ENCODE measurements at places on chromosomes 6 and 20. TPM values are rescaled to one million over a fixed set of nuclear protein-coding genes. Genes with fewer than 3 reads are reported as not detected.

Gene PCED1A
- 58.1 TPM for total RNA-seq

Gene RAB44
- total RNA-seq: 0.14 TPM

- no peak overlapping the region for H3K4me3 ChIP-seq
- H3K36me3 ChIP-seq: no peaks in the 10 kb centered on the region
- H3K4me1 ChIP-seq: no peaks in the 10 kb centered on the region
- no peak overlapping the region for H3K27ac ChIP-seq
- no peak for DNase-seq
Measured at GRCh38 chr6:90078513-90079289, 184.4 kb downstream of the GJA10 start.

DNA sequence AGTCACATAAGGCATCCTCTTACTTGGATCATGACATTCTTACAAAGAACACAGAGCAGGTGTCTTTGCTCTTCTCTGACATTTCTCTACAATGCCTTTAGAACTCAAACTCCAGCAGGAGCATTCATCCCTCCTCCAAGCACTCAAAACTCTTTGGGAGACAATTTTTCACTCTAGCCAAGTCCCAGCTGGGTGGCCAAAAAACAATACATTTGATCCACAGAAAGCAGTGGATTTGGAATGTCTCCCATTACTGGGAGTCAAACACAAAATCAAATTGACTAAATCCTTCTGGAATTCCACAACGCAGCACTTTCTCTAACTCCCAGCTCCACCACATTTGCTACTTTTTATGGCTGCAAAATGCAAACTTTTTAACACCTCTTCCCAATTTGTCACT, 108.6 kb upstream of the VGLL2 start:
- no peak overlapping the region for H3K4me3 ChIP-seq
- H3K27ac ChIP-seq: no peak overlapping the region
- DNase-seq: no peak
- H3K36me3 ChIP-seq: no peaks in the 10 kb centered on the region
- no peaks in the 10 kb centered on the region for H3K27me3 ChIP-seq
- no peaks in the 10 kb centered on the region for H3K4me1 ChIP-seq

DNA sequence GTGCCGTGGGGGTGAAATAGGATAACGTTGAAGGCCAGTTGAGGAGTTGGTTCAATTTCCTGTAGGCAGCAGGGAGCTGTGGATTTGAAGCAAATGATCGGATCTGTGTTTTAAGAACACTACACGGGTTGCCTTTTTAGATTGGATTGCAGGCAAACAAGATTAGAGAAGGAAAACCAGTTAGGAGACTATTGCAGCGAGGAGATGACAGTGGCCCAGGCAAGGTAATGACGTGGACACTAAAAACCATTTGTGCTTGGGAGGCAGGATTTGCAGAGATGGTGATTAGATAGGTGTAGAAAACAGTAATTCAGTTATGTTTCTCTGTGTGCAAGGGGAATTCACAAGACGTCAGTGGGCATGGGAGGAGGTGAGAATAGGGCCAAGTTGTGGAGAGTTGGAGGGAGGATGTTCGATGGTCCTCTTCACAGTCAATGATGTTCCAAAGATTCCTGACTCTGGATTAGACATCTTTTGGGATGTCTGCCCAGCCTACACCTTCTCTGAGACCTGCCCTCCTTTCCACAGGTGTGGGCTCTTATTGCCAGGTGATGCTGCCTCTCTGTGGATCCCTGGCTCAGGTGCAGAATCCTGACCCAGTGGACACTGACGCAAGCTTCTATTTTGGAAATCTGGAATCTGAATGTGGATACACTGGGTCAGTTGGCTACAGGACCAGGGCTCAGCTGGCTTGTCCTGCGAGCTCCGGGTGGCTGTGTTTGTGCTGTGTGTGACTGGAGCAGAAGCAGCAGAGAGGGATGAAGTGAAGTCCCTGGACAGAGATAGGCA, 54.2 kb downstream of the TFAP2C start:
- H3K27ac ChIP-seq: no peak overlapping the region
- H3K36me3 ChIP-seq: no peaks in the 10 kb centered on the region
- DNase-seq: no peak
- H3K4me3 ChIP-seq: no peak overlapping the region
- H3K4me1 ChIP-seq: no peaks in the 10 kb centered on the region
- no peaks in the 10 kb centered on the region for H3K27me3 ChIP-seq

DNA sequence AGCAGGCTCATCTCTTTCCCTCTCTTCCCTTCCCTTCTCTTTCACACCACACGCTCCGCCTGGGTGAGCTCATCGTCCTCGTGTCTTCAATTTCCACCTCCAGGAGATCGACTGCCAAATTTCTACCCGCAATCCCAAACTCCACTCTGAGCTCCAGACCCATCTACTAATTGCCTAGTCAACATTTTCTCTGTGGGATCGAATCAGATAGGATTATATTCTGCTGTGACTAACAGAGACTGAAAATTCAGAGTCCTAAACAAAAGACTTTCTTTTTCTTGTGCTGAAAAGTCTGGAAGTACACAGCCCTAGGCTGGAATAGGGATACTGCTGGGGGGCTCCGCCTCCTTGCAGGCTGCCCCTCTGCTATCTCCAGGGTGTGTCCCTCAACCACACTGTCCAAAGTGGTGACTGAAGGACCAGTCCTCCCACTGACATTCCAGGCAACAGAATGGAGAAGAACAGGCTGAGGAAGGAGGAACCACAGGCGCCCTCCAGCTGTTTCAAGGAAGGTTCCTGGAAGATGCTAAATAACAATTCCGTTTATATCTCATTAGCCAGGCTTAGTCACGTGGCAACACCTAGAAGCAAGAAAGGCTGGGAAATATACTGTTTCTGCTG, 5.0 kb upstream of the HSPA12B start:
- H3K27ac ChIP-seq: no peak overlapping the region
- DNase-seq: no peak
- no peaks in the 10 kb centered on the region for H3K36me3 ChIP-seq
- no peaks in the 10 kb centered on the region for H3K4me1 ChIP-seq
- no peaks in the 10 kb centered on the region for H3K27me3 ChIP-seq

- no peak overlapping the region for H3K27ac ChIP-seq
- H3K4me3 ChIP-seq: no peak overlapping the region
- no peaks in the 10 kb centered on the region for H3K4me1 ChIP-seq
- DNase-seq: no peak
- no peaks in the 10 kb centered on the region for H3K27me3 ChIP-seq
Measured at GRCh38 chr20:52985687-52986086, 13.5 kb downstream of the TSHZ2 start.

DNA sequence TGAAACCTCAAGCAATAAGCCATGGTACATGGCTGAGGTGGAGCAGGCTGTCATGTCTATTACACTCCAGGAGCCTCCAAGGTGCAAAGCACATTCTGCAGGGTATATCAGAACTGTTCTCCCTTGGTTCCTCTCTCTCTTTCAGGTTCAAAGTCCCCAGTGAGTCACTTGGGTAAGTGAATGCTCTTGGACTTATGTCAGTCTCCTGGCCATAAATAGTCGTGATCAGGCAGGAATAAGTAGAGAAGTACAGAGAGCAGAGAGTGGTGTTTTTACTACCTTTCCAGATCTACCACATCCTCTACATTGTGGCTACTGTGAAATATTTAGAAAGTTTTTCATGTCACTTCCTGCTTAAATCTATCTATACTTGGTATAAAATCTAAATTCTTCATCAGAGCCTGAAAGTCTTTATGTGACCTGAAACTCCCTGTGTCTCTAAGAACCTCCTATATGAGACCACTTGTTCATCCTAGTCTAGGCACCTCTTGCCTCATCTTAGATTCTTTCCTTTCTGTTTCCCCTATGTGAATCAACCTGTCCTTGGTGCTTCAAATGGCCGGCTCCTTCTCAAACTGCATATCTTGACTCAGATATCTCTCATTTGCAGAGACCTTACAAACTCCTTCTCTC, 1077.6 kb upstream of the MAP3K7 start:
- H3K36me3 ChIP-seq: no peaks in the 10 kb centered on the region
- H3K4me1 ChIP-seq: no peaks in the 10 kb centered on the region
- no peak overlapping the region for H3K27ac ChIP-seq
- no peak for DNase-seq
- no peaks in the 10 kb centered on the region for H3K27me3 ChIP-seq
- H3K4me3 ChIP-seq: no peak overlapping the region
